Stimulated activated naive B cell treated with anti-CD40 and anti-IgM and Interleukin-4, amounts not matched to agents 10 μg/mL and 1 μg/mL and 100 μg/mL, for 72 hours (primary cell): ENCODE measurements at places on chromosomes 3 and 15.

DNA sequence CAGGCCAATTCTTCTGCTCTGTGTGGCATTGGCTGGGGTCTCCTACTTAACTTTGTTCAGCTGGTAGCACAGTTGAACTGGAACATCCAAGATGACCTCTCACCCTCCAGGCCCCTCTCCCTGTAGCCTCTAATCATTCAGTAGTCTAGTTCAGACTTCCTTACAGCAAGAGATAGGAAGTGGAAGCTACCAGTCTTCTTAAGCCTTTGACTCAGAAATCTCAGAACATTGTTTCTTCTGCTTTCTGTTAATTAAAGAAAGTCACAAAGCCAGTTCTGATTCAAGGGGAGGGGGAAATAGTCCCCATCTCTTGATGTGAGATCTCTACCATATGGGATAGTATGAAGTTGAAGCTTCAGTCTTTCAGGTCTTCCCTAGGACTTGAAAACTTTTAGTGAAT is 18.8 kb upstream of the SACM1L start:
- peaks cover 44% of the 10 kb centered on the region for H3K36me3 ChIP-seq
- H3K27ac ChIP-seq = peak overlapping the region; percentile 42
- no peak for DNase-seq
- H3K4me1 ChIP-seq = peaks cover 32% of the 10 kb centered on the region
- no peaks in the 10 kb centered on the region for H3K27me3 ChIP-seq

DNA sequence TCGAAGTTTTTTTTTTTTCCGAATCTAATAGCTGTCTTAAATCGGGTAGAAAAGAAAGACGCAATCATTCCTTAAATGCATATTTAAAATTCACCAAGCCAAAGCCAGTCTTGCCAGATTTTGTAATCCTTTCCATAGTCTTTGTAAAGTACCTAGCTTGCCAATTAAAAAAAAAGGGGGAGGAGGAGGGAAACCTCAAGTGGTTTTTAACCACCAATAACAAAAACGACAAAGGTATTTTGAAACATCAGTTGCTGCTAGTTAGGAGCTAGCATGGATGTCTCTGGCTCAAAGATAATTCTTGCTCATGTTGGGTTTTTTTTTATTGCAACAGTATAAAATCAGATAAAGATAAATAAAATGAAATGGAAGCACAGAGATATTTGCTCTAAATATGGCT is 187.9 kb downstream of the MECOM start:
- H3K4me3 ChIP-seq = no peak overlapping the region
- DNase-seq = no peak
- no peaks in the 10 kb centered on the region for H3K36me3 ChIP-seq
- H3K4me1 ChIP-seq = no peaks in the 10 kb centered on the region

- H3K27ac ChIP-seq = no peak overlapping the region
- no peak for DNase-seq
- H3K4me3 ChIP-seq = no peak overlapping the region
- H3K36me3 ChIP-seq = no peaks in the 10 kb centered on the region
- peaks cover 30% of the 10 kb centered on the region for H3K4me1 ChIP-seq
Measured at GRCh38 chr3:194111336-194111735, 24.6 kb upstream of the HES1 start.

DNA sequence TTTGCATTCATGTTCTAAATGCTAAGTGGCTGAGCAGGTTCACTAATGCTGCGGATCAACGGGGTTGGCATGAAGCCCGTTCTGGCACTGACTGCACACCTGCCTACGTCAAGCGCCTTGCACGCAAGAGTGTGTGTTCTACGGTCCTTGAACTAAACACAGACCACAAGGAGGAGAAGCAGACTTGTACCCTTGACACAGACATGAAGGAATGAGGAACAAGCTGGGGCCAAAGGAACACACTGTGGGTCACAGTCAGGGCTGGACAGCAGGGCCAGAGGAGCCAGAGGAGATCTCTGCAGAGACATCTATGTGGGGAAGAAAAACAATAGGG is 48.0 kb upstream of the LDHAL6B start:
- DNase-seq = no peak
- H3K36me3 ChIP-seq = peaks cover 41% of the 10 kb centered on the region
- no peaks in the 10 kb centered on the region for H3K27me3 ChIP-seq

DNA sequence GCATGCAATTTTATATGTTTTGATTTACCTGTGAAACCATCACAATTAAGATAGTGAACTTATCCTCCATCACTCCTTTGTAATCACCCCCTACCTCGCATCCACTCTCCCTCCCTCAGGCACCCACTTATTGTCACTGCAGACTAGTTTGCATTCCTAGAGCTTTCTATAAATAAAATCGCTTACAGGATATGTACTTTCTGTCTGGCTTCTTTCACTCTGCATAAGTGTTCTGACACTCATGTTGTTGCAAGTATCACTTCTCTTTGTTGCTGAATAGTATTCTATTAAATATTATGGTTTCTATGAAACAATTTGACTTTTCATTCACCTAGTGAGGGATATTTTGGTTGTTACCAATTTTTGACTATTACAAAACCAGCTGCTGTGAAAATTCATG is 139.3 kb downstream of the RSRC1 start:
- H3K27ac ChIP-seq = no peak overlapping the region
- H3K36me3 ChIP-seq = peaks cover 74% of the 10 kb centered on the region
- H3K27me3 ChIP-seq = no peaks in the 10 kb centered on the region
- DNase-seq = no peak

- peaks cover 26% of the 10 kb centered on the region for H3K27me3 ChIP-seq
- no peak overlapping the region for H3K27ac ChIP-seq
- no peak for DNase-seq
- H3K4me1 ChIP-seq = no peaks in the 10 kb centered on the region
- no peaks in the 10 kb centered on the region for H3K36me3 ChIP-seq
Measured at GRCh38 chr3:46122091-46122490, 86.0 kb downstream of the CCR1 start.

DNA sequence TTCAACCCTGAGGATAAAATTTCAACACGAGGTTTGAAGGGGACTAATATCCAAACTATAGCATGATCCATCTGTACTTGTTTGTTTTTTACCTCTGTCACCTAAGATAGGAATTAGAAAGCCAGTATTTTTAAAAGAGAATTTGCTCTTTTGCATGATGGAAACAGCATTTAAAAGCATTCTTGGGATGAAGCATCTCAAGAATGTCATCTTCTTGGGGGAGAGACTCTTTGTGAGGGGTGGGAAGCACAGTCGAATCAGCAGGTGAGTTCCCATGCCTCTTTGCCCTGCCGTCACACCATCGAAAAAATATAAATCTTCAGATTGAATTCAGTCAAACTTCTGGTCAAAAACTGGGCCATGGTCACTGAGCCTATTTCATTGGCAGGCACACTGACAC is 55.3 kb upstream of the BCHE start:
- no peaks in the 10 kb centered on the region for H3K4me1 ChIP-seq
- no peak overlapping the region for H3K27ac ChIP-seq
- no peaks in the 10 kb centered on the region for H3K36me3 ChIP-seq
- H3K4me3 ChIP-seq = no peak overlapping the region
- DNase-seq = no peak

DNA sequence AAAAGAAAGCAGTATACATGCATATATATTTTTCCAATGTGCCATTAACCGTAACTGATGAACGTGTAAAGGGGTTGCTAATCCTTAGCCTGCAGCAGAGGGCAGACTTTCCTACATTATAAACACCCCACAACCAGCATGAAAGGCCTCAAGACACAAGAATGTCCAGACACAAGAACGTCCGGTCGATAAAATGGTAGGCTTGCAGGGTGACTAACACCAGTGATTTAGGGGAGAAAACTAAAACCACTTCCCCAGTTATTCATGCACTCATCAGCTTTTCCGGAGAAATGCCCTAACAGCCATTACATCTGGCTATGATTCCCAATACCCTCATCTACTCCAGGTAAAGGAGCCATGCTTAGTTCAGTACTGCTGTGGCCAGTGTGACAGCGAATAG is 57.4 kb downstream of the LRTM1 start:
- no peaks in the 10 kb centered on the region for H3K4me1 ChIP-seq
- no peak overlapping the region for H3K27ac ChIP-seq
- H3K27me3 ChIP-seq = no peaks in the 10 kb centered on the region
- DNase-seq = no peak

DNA sequence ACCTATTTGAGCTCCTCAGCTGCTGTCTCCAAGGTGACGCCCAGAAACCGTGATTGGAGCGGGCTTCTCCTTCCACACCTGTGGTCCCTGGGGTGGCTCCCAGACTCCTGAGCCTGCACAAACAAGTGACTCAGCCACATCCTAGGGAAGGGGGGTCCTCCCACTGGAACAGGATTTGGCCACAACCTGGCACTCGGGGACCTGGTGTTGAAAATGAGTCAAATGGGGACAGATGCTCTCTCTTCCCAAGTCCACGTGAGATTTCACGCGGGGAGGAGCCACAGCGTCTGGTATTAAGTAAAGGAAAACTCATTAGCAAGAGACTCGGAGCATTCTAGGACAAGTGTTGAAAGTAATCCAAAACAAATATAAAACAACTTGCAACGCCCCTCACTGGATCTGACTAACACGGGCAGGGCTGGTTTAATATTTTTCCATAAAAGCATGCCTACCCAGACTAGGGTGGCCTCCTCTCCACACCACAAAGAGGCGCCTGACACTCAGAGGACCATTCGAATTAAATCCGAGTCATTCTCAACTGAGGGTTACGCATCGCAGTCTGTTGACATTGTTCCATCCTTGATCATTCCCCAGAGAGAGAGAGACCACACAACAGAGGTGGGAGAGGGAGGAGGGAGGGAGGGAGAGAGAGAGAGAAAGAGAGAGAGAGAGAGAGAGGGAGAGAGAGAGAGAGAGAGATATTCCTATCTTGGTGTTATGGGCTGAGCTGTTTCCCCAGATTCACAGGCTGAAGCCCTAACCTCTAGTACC is 74.4 kb downstream of the MGLL start:
- H3K27me3 ChIP-seq = no peaks in the 10 kb centered on the region
- peaks cover 48% of the 10 kb centered on the region for H3K4me1 ChIP-seq

- no peaks in the 10 kb centered on the region for H3K36me3 ChIP-seq
- H3K4me1 ChIP-seq = no peaks in the 10 kb centered on the region
- no peak for DNase-seq
- H3K27ac ChIP-seq = no peak overlapping the region
- no peak overlapping the region for H3K4me3 ChIP-seq
- H3K27me3 ChIP-seq = no peaks in the 10 kb centered on the region
Measured at GRCh38 chr3:149610351-149611105, 47.3 kb downstream of the WWTR1 start.

DNA sequence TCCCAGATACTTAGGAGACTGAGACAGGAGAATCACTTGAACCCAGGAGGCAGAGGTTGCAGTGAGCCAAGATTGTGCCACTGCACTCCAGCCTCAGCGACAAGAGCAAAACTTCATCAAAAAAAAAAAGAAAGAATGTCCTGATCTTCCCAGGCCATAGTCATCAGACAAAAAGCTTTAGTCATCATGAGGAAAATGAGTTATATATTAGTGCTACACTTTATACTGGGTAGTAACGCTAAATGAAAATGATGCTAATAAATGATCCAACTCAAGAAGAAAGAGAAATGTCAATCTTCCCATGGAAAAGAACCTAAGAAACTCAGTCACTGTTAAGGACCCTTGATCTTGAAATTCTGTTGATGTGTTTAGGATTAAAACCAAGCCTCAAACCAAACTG is 26.3 kb upstream of the TRIM59 start:
- H3K4me3 ChIP-seq = no peak overlapping the region
- peaks cover 4% of the 10 kb centered on the region for H3K27me3 ChIP-seq
- H3K4me1 ChIP-seq = peaks cover 3% of the 10 kb centered on the region
- no peaks in the 10 kb centered on the region for H3K36me3 ChIP-seq

- no peak overlapping the region for H3K4me3 ChIP-seq
- peaks cover 13% of the 10 kb centered on the region for H3K36me3 ChIP-seq
- H3K4me1 ChIP-seq = peaks cover 56% of the 10 kb centered on the region
- no peak for DNase-seq
- H3K27ac ChIP-seq = no peak overlapping the region
Measured at GRCh38 chr15:70508561-70509281, 254.6 kb downstream of the UACA start.

GRCh38 chr3:112020674-112021085 is 13.9 kb upstream of the TMPRSS7 start:
- H3K4me3 ChIP-seq = no peak overlapping the region
- no peaks in the 10 kb centered on the region for H3K36me3 ChIP-seq
- no peaks in the 10 kb centered on the region for H3K27me3 ChIP-seq
- no peak overlapping the region for H3K27ac ChIP-seq
- no peak for DNase-seq

GRCh38 chr3:72665701-72666446 is 182.4 kb downstream of the SHQ1 start:
- peak; percentile 23 for DNase-seq
- no peak overlapping the region for H3K27ac ChIP-seq
- H3K27me3 ChIP-seq = peaks cover 21% of the 10 kb centered on the region
- H3K4me1 ChIP-seq = no peaks in the 10 kb centered on the region
- H3K36me3 ChIP-seq = no peaks in the 10 kb centered on the region

DNA sequence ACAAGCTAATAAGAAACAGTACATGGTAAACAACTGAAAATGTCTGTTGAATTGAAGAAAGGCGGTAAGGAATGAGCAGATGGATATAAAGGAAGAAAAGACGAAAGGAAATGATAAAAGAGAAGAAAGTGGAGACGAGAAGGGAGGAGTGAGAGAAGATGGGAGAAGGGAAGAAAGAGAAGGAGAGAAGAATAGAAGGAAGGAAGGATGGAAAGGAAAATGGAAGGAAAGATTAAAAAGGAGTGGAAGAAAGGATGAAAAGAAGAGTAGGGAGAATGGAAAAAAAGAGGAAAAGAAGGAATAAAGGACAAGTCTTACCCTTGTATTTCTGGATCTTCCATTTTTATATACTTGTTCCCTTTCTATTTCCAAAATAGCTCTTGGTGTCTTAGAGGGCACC is 17.7 kb downstream of the CPNE4 start:
- no peak for DNase-seq

DNA sequence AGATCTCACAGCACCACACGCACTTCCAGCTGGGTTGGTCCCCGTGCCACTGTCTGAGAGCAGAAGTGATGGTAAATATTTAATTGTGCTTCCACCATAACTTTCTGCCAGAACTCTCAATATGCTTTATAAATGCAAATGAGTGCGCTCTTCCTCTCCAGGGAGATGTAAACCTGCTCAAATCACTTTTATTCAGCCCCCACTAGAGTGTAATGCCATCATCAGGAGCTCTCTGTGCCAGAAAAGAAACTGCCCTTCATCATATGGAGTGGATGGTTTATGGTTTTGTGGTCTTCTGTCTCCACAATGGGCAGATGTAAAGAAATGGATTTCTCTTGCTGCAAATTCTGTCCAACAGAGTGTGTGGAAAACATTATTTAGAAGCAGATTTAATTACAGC is 127.0 kb downstream of the EPHB1 start:
- H3K27ac ChIP-seq = no peak overlapping the region
- peaks cover 3% of the 10 kb centered on the region for H3K36me3 ChIP-seq
- H3K4me1 ChIP-seq = no peaks in the 10 kb centered on the region
- no peak for DNase-seq
- no peaks in the 10 kb centered on the region for H3K27me3 ChIP-seq
- H3K4me3 ChIP-seq = no peak overlapping the region
